ENCODE measurements at places on chromosomes 11 and 22. TPM values are rescaled to one million over a fixed set of nuclear protein-coding genes. Genes with fewer than 3 reads are reported as not detected.

TANGO2 gene
- 15.7 TPM for total RNA-seq

TMEM86A gene
- total RNA-seq: 0.11 TPM

MS4A12 gene
- total RNA-seq: not detected

RFPL1 gene
- total RNA-seq: not detected

INPP5J gene
- 0.09 TPM for total RNA-seq

TMEM151A gene
- total RNA-seq: not detected

OR5B17 gene
- total RNA-seq: not detected

GRIA4 gene
- not detected for total RNA-seq

GCAT gene
- 20.4 TPM for total RNA-seq

MFRP gene
- not detected for total RNA-seq

P2RY2 gene
- total RNA-seq: not detected

TTC36 gene
- total RNA-seq: 0.36 TPM

LRP5 gene
- total RNA-seq: 15.3 TPM
